ENCODE measurements at places on chromosomes 7 and 10.
A peak's percentile ranks its signal among the peaks of the same experiment; 100 is the strongest.

DNA sequence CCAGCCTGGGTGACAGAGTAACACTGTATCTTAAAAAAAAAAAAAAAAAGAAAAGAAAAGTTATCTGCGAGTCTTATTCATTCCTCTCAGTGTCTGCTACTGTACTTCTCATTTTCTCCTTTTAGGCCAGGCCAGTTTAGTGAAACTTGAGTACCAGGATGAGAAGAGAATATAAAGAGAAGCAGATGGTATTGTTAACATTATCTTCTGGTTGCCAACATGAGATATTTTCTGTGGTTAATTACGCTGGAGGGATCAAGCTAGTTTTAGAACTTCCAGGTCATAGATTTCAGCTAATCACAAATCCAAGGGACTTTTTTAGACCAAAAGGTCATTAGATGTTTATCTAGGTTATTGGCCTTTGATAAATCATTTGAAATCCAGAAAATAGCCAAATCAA lies 252.6 kb upstream of the SMIM30 start:
- DNase-seq, result no peak

- peak; percentile 79 for DNase-seq
These were observed 96.4 kb downstream of the CCSER2 start for GRCh38 chr10:84424731-84425167.

DNA sequence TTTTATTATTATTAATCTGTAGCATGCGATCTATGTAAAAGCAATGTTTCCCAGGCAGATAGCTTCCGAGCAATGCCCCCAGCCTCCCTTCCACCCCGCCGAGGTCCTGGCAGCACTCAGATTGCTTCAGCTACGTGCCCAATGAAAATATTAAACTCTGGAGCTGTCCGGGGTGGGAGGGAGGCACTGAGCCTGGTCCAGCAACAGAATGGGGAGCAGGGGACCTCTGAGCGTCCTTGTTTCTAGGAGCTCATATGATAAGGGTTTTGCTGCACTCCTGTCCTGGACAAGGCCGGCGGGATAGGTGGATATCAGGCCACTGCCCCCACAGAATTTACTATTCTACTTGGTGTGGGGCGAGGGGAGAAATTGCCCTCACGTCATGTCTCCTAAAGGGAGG lies 44.5 kb upstream of the CDK1 start:
- no peak for DNase-seq

DNA sequence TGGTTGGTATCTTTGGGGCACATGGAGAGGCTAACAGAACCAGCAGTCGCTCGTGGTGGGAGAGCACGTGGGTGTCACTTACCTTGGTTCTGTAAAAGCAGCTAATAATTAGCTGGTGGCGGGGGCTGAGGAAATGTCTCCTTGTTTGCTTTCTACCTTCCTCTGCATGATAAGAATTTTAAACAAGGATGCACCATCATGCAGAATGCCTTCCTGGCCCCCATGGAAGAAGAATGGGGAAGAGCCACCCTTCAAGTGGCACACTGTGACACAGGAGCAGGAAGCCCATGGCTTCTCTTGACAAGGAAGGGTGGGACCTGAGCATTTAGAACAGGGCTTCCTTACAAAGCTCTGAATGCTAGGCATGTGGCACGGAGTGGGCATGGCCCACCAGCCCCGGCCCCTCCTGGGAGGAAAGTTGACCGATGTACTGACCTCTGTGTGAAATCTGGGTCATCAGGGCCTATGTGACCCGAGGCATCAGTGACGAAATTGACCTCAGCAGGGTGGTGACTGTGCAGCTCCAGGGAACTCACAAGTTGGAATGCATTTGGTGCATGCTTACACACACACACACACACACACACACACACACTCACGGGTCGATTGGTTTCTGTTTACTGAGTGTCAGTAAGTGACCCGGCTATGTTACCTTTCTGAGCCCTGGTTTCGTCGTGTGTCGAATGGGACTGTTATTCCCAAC lies 116.9 kb upstream of the ANLN start:
- DNase-seq, result peak; percentile 89

DNA sequence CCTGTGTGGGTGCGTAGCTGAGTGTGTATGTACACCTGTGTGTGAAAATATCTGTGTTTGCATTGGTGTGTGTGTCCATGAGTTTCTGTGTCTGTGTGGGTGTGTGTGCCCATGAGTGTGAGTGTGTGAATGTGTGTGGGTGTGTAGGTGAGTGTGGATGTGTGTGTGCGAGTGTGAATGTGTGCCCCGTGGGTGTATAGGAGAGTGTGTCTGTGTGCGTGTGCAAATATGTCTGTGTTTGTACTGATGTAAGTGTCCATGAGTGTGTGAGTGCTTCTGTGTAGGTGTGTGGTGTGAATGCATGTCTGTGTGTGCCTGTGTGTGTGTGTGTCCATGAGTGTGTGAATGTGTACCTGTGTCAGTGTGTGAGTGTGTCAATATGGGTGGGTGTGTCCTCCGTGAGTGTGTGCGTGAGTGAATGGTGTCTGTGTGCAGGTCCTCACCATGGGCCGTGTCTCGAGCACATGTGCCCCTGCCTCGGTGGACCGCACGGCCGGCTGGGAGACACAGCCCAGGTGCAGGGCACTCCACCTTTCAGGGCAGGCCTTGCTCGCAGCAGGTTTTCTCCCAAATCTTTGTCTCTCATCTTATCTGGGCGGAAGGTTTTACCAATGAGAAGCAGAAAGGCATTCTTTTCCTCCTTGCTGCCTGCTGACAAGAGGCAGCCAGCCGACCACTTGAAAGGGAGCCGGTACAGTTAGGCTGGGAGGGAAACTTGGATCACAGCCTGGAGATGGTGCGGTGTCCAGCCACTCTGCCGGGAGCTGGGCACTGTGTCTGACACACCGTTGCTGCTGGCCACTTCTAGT lies 107.1 kb upstream of the FAM20C start:
- no peak for DNase-seq

- no peak for DNase-seq
These were observed 3.4 kb downstream of the STYXL1 start for GRCh38 chr7:76044375-76044865.

DNA sequence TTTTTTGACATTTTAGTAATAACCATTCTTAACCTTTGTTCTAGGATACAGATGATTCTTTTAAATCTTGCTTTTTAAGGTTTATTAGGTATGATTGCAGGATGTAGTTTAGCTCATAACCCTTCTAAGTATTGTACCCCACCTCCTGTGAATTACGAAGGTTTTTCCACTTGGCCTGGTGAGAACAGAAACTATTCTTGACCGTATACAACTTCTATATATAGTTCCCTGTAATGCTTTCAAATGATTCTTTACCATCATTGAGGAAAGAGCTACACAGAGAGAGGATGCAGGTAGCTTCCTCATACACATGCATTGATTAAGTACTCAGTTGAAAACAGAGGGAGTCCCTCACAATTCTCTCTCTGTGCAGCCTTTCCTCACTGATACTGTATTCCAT lies 86.3 kb downstream of the PALS2 start:
- no peak for DNase-seq

- no peak for DNase-seq
These were observed 262.8 kb downstream of the DYNC1I1 start for GRCh38 chr7:96034940-96035727.

GRCh38 chr7:136523571-136523970 lies 344.9 kb upstream of the CHRM2 start:
- DNase-seq, result no peak

DNA sequence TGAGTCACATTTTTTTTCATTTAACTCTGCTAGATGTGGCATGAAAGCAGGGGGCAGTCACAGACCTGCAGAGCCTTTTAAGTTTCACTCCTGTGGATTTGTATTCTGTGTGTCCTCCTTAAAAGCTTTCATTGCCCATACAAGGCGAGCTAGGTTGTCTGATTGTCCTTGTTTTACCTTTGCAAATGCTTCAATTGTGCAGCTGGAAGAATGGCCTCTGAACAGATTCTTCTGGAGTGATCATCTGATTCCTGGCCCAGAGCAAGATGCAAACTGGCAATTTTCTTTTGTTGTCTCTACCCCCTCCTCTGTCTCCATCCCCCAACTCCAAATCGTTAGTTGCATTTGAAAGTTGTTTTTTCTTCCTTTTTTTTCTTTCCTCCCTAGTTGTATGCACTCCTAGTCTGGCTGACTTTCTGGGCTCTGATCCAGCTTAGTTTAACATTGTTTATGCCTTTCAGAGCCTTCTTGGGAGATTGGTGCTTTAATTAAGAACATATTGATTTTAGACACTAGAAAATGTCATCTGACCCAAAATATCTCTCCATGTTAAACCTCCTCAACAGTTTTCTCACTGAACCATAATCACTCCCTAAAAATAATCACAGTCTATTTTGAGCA lies 150.2 kb downstream of the REEP3 start:
- no peak for DNase-seq

- peak; percentile 53 for DNase-seq
These were observed 33.1 kb downstream of the PPIF start for GRCh38 chr10:79380125-79380945.

GRCh38 chr7:158662610-158663427 lies 41.8 kb downstream of the NCAPG2 start:
- no peak for DNase-seq

GRCh38 chr7:24931844-24932243 lies 48.1 kb downstream of the OSBPL3 start:
- no peak for DNase-seq

DNA sequence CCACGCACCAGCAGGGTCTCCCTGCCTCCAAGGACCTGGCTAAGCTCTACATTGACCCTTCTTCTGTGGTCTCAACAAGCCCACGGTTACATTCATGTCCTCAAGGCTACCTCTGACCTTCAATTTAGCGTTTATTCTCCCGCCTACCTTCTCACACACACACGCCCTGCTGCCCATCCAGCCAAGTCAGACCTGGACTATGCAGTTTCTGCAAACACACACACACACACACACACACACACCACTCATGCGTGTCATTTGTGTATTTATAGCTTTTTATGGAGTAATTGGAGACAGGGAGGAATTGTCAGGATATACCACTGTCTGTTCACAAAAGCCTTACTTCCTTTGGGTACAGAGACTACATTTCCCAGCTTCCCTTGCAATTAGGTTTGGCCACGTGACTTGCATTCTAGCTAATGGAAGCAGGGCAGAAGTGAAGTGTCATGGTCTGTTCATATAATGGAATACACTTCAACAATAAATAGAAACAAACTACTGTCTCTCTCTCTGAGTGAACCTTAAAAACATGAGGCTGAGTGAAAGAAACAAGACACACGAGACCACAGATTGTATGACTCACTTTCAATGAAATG lies 53.8 kb upstream of the CPXM2 start:
- no peak for DNase-seq

GRCh38 chr10:6148908-6149307 lies 53.8 kb upstream of the PFKFB3 start:
- DNase-seq, result no peak

DNA sequence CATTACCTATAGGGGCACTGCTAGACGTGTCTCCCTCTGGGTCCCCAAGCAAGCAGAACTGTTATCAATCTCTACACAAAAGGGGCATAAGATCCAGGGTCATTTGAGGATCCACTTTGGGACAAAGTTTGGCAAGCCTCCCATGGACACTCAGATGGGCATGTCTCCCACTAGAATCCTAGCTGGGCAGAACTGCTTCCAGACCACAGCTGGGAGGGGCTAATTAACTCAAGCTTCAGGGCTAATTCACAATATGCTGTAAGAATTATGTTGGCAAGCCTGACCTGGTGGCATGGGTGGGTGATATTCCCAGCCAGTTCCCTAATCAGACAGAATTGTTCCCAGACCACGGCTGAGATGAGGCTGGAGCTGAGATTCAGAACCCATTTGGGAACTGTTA lies 738.4 kb upstream of the FZD8 start:
- DNase-seq, result no peak

- no peak for DNase-seq
These were observed 123.4 kb downstream of the ATE1 start for GRCh38 chr10:121804460-121804859.

GRCh38 chr10:69056536-69057260 lies 31.2 kb upstream of the SRGN start:
- no peak for DNase-seq

- DNase-seq, result no peak
These were observed 19.4 kb upstream of the EPHB6 start for GRCh38 chr7:142835487-142835886.

- DNase-seq, result no peak
These were observed 51.1 kb downstream of the GPAM start for GRCh38 chr10:112132435-112132834.

GRCh38 chr7:148042935-148043631 lies 547.5 kb upstream of the C7orf33 start:
- peak; percentile 29 for DNase-seq

- no peak for DNase-seq
These were observed 25.3 kb downstream of the CCDC6 start for GRCh38 chr10:59880971-59881510.

GRCh38 chr7:73734619-73735527 lies 3.7 kb downstream of the ABHD11 start:
- peak; percentile 91 for DNase-seq

GRCh38 chr7:67738958-67739357 lies 742.3 kb downstream of the TYW1 start:
- DNase-seq, result peak; percentile 49

- DNase-seq, result peak; percentile 4
These were observed 11.0 kb upstream of the ZNF22 start for GRCh38 chr10:44989597-44990301.

GRCh38 chr10:69367469-69367868 lies 49.2 kb downstream of the TACR2 start:
- DNase-seq, result no peak

DNA sequence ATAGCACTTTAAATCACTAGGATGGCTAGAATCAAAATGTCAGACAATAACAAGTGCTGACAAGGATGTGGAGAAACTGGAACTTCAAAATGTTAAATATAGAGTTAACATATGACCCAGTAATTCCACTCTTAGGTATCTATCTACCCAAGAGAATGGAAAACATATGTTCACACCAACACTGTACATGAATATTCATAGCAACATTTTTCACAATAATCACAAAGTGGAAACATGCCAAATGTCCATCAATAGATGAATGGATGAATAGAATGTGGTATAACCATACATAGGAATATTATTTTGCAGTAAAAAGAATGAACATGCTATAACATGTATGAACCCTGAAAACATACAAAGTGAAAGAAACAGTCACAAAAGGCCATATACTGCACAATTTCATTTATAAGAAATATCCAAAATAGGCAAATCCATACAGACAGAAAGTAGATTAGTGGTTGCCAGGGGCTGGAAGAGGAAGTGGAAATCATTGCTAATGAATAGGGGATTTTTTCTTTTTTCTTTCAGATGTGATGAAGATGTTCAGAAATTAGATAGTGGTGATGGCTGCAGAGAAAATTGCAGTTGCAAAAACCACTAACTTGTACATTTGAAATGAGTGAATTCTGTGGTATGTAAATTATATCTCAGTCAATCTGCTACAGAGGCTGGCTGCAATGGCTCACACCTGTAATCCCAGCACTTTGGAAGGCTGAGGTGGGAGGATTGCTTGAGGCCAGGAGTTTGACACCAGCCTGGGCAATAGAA lies 93.0 kb downstream of the CPVL start:
- DNase-seq, result no peak

- no peak for DNase-seq
These were observed 45.2 kb downstream of the MICALL2 start for GRCh38 chr7:1413936-1414639.

- no peak for DNase-seq
These were observed 228.3 kb upstream of the TEX47 start for GRCh38 chr7:89023877-89024276.
